ENCODE measurements at places on chromosomes 6 and 20.

- DNase-seq = peak; percentile 59
Observed at GRCh38 chr6:73579851-73580246, 59.0 kb upstream of the EEF1A1 start.

- no peak for DNase-seq
Observed at GRCh38 chr20:33444797-33445560, 1.4 kb upstream of the SNTA1 start.

GRCh38 chr6:111484633-111484930 lies 1.6 kb upstream of the REV3L start:
- peak; percentile 71 for DNase-seq

- DNase-seq = no peak
Observed at GRCh38 chr6:16222826-16223225, 15.6 kb upstream of the GMPR start.

- DNase-seq = no peak
Observed at GRCh38 chr6:7468382-7469081, 72.9 kb upstream of the DSP start.

GRCh38 chr6:34982424-34982852 lies 93.4 kb downstream of the ANKS1A start:
- DNase-seq = peak; percentile 73

DNA sequence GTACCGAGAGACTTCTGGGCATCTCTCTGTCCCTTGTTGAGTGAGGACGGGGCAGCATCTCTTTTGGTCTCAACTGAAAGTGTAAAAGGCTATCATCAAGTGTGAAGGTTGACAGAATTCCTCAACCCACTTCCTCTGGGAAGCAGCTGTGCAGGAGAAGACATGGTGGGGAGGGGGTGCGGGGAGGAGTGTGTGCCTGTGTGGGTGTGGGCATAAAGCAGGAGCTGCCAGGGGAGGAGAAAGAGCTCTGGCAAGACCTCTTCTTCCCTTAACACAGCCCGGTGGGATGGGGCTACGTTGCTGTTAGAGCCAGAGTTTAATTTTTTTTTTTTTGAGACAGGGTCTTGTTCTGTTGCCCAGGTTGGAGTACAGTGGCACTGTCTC lies 31.8 kb downstream of the CPXM1 start:
- DNase-seq = no peak

DNA sequence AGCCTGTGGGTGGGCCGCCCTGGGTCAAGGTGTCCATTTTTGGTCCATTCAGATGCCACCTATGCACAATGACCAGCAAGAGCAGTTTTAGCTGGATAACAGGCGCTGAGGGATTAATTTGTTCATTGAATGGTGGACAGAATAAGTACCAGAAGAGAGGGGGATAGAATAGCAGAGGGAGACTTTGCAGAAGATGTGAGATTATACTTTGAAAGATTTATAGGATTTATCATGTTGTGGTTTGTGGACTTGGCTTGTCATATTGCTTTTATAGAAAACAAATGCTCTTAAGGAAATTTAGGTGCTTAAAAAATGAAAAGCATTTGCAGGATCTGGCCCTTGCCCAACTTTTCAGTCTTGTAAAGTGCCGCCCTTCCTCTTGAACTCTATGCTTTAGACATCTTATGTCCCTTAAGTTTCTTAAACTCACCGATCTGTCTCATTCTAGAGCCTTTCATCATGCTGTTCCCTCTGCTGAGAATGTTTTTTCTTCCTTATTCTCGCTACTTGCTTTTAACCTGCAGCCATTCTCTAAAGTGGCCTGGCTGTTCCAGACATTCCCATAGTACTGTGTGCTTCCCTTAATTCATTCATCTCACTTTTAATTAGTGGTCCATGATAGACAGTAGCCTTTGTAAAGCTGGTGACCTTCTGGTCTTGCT lies 42.5 kb downstream of the CD109 start:
- peak; percentile 1 for DNase-seq

DNA sequence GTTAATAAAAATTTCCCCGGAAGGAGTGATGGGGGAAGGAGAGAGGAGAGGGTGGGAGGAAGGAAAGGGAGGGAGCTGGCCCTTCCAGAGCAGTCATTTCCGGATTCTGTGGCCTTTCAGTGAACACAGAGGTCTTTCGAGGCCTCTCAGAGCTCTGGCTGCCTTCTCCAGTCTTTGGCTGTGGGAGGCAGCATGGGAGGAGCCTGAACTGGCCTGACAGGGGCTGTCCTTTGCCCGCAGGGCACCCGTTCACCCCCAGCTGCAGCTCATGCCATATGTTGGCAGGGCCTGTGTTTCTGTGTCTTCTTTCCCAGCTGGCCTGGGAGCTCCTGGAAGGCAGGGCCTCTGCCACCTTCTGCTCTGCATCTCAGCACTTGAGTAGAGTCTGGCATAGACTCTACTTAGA lies 95.5 kb downstream of the PPP1R14C start:
- no peak for DNase-seq

- DNase-seq = no peak
Observed at GRCh38 chr6:84773133-84773430, 8.7 kb upstream of the TBX18 start.

- peak; percentile 95 for DNase-seq
Observed at GRCh38 chr6:3162565-3163247, 5.4 kb upstream of the TUBB2A start.

DNA sequence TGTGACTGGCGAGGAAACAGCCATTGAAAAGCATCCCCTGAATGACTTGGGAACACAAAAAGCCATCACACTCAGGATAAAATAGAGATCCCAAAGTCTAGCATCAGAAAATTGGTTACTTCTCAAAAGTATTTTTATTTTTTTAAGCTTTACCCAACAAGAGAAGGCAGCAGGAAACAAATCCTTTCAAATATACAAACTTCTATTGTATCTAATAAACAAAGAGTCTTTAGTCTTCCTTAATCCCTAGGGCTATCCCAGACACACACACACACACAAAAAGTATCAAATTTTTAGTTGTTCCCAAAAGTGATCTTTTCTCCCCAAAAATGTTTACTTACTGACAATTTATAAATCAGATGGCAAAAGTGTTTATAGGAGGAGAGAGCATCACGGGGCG lies 33.2 kb upstream of the MARCKS start:
- no peak for DNase-seq

DNA sequence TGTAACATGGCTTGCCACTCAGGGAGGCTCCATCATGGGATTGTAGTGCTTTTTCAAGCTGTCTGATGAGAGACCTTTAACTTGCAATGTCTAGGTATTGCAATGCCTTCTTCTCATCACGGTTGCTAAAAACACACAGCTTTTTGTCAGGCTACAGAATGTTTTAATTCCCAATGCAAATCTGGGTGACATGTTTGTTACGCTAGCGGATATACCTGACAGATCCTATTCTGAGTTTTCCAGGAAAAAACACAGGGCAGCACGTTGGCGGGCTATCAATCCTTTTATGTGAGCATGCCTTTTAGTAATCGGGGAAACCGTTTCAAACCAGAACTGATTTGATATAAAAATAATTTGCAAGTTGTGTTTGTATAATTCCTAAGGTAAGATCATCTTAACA lies 577.2 kb upstream of the MAP3K7 start:
- no peak for DNase-seq

GRCh38 chr20:23655491-23656211 lies 17.9 kb upstream of the CST3 start:
- peak; percentile 63 for DNase-seq

GRCh38 chr6:135196739-135197510 lies 15.8 kb downstream of the MYB start:
- no peak for DNase-seq

GRCh38 chr20:10550204-10551118 lies 115.4 kb downstream of the SLX4IP start:
- DNase-seq = no peak

DNA sequence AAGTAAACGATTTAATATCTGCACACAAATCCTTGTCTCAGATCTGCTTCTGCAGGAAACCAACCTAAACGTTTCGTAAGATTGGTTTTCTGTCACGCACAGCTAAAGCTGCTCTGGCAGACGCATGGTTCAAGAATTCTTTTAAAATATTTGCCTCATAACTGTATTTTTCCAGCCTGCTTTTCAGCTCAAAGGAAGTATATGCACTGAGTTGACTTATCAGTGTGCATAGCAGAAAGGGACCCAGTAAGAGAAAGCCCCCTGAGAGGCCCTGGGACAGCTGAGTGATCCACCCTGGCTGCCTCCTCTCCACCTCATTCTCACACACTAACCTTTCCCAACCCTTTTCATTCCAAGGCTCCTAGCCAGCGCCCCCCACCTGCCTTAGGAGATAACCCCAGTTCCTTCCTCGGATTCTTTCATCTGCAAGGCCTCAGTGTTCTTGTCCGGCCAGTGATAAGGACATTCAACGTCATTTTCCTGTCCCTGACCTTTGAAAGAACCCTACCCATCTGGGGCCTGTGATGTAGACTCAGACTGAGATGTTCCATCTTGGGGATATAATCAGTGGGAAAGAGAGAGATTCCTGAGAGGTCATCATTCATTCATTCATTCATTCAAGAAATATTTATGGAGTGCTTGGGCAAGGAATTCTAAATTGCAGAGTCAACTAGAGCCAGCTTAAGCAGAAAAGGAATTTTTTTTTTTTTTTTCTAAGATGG lies 22.4 kb upstream of the SLC9A8 start:
- DNase-seq = no peak

- DNase-seq = no peak
Observed at GRCh38 chr20:53937339-53937741, 133.1 kb downstream of the BCAS1 start.

GRCh38 chr6:134995536-134995935 lies 45.6 kb upstream of the ALDH8A1 start:
- DNase-seq = no peak

- no peak for DNase-seq
Observed at GRCh38 chr6:26250698-26251044, 114.3 kb upstream of the BTN3A2 start.
